Activated gamma-delta T cell (primary cell): ENCODE measurements at places on chromosomes 5 and 9.

- DNase-seq: no peak
These were observed 396.9 kb downstream of the ENC1 start for GRCh38 chr5:74243634-74244033.

- no peak for DNase-seq
These were observed 31.1 kb upstream of the PCA3 start for GRCh38 chr9:76733096-76733495.

- DNase-seq: no peak
These were observed 87.0 kb downstream of the ERBIN start for GRCh38 chr5:66013397-66013796.

- no peak for DNase-seq
These were observed 203.8 kb upstream of the PIK3R1 start for GRCh38 chr5:68011801-68012200.

DNA sequence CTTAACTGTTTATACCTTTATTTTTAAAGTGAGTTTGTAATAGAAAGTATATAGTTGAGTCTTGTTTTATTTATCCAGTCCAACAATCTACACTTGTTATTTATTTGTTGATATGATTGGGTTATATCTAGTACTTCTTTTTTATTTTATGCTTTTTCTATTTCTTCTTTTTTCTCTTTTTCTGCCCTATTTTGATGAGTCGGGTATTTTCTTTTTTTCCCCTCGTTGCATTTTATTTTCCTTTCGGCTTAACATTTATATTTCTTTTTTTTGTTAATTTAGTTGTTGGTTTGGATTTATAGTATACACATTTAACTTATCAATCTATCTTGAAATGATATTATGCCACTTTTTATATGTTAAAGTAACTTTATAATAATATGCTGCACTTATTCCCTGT, 111.7 kb upstream of the IZUMO3 start:
- no peak for DNase-seq

DNA sequence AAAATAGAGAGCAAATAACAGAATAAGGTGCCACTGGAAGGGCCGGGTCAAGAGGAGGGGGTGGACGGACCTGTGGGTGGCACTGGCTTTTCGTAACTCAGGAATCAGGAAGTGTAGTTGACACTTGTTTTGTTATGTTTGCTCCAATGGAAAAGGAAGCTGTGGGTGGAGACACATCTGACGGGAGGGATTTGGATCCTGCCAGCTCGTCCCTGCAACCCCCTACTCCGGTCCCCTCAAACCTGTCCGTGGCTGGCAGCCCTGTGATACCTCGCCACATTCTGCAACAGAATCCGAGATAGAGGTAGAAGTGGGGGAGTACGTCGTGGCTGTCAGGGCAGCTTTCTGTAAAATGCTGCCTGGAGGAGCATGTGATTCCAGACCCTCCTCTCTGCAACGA, 104.2 kb upstream of the IER5L start:
- DNase-seq: no peak

DNA sequence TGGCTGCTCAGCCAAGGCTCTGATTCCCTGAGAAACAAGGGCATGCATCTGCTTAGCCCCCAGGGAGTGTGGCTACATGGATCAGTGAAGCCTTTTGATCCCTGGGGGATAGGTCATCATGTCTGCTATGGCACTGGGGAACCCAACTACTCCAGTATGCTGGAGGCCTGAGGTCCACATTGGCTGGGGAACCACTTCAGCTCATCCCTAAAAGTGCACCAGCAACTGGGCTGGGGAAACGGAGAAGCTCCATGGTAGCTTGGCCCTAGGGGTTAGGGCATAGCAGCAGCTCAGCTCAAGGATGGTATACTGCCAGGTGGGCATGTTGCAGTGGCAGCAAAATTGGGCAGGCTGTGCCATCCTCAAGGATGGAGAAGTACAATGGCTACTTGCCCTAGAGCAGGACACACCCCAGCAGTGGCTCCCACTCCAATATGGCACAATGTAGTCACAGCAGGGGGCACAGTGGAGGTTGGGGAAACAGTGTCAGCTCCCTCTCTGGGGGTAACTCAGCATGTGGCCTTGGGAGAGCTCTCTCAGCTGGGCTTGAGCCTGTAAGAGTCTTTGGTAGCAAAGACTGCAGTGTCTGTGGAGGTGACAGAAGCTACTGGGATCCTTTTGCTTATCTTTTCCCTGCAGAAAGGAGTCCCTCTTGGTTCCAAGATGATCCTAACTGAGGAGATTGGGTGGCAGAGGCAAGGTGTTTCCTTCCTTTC, 111.5 kb upstream of the FSTL4 start:
- DNase-seq: no peak

DNA sequence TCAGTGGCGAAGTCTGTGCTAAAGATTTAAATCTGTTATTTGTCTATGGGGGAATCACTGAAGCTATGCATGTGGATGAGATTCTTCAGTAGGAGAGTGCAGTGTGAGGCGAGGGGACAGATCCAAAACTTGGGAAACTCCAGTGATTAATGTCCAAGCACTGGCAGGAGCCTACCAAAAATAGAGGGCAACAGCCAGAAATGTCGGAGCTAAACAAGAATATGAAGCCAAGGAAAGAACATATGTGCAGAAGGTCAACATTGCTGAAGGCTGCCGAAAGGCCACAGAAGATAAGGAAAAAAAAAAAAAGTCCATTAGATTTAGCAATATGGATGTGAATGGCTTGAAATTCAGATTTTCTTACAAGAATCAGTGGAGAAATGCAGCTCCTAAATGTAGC, 61.8 kb downstream of the C6 start:
- DNase-seq: no peak

GRCh38 chr5:61053937-61054336, 108.3 kb downstream of the SMIM15 start:
- no peak for DNase-seq

GRCh38 chr5:135155616-135156214, 121.7 kb upstream of the PITX1 start:
- no peak for DNase-seq

DNA sequence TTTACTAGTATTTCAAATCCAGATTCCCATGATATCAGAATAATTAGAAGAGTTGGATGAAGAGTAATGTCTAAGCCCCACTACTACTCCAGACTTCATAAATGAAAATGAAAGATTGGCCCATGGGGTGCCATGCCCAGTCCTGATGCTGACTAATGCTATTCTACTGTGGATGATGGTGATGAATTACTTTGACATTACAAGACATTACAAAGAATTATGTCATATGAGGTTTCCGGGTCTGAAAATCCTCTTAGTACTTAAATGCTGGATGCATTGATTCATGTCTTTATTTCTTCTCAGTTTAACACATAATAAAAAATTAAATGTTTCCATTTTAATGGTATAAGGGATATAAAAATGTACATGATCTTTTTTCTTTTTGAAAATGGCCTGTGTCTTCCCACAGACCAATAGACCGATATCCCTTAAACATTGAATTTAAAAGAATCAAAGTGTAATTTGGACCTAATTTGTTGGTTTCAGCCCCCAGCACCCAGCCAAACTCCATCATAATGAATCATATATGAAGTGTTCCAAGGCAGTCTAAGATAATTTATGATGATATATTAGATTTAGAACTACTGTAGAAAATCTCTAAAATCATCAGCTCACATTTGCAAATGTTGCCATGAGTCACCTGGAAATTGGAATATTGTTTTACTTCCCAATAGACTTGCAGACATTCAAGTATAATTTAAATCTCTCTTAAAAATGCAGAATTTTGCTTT, 223.6 kb upstream of the SGCD start:
- no peak for DNase-seq

GRCh38 chr5:137743031-137743640, 7.2 kb upstream of the KLHL3 start:
- no peak for DNase-seq

GRCh38 chr5:31783086-31783645, 144.2 kb downstream of the PDZD2 start:
- no peak for DNase-seq

GRCh38 chr9:98081477-98082219, 25.1 kb downstream of the NANS start:
- no peak for DNase-seq

DNA sequence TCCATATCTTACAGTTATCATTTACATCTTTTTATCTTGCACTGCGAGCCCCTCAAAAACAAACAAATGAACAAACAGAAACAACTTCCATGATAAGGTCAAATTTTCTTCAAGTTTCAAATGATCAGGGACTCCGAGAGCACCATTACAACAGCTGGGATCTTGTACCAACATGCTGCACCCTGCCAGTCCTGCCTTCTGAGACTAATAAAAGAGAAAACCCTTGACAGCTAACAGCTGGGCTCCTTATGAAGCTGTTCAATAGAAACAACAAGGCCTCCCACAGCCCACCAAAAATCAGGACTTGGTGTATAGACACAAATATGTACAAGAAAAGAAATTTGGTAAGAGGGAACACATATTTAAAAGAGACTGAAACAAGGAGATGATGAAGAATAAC, 985.3 kb upstream of the DMAC1 start:
- DNase-seq: no peak

DNA sequence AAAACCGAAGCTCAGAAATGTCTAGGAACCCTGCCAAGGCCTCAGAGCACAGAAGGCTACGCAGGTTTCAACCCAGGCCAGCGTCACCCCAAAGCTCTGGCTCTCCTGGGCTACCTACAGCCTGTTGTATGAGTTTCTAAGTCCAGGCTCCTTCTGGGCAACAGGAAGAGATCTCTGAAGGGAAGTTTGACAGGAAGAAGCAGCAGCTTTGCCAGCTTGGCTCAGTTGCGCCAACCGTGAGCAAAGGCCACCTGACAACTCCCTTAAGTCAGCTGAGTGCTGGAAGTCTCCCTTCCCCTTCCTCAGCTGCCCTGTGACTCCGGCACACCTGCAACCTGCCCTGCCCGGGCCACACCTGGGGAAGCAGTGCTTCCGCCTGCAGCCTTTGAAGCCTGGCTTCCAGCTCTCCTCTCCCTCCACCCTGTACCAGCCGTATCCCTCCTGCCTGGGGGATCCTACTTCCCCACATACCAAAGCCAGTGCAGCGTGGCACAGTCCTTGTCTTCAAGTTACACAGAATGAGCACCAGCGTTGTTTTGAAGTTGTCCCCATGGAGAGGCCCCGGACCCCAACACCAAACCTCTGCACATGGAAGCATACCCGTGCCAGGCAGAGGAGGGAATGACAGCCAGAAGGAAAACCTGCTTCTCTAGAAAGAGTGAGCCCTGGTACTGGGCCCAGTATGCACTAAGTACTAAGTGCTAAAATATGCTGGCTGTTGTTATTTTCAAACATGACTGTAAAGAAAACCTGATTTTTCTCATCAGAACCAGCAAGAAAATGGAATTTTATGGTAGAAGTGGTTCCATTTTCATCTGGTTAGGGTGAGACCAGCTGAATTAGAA, 36.5 kb downstream of the SHB start:
- DNase-seq: no peak

- no peak for DNase-seq
These were observed 440.4 kb downstream of the HINT1 start for GRCh38 chr5:130724658-130725057.

- DNase-seq: no peak
These were observed 1027.7 kb downstream of the NR2F1-AS1 start for GRCh38 chr5:92553326-92553725.

GRCh38 chr5:149526845-149527590, 24.2 kb downstream of the CSNK1A1 start:
- DNase-seq: no peak

- no peak for DNase-seq
These were observed 6.1 kb downstream of the VAV2 start for GRCh38 chr9:133986061-133986460.

GRCh38 chr5:90424245-90424644, 14.7 kb upstream of the CETN3 start:
- DNase-seq: no peak

- no peak for DNase-seq
These were observed 314.6 kb upstream of the KIF2A start for GRCh38 chr5:61991430-61991829.

- no peak for DNase-seq
These were observed 29.8 kb downstream of the PRUNE2 start for GRCh38 chr9:76876098-76876497.

DNA sequence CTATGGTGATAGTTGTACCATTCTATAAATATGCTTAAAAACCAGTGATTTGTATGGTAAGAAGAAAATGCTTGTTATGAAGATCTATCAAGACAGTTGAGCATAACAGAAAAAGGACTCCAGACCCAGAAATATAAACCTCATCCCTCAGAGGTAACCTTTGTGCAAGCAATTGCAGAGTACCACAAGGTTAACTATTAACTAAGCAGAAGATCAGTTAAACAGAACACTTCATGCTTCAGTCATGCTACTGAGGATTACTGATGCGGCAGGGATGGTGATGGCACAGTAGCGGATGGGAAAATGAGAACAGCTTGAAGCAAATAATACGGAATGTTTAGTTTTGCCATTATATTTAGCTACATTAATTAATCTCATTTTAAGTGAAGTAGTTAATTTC, 45.5 kb downstream of the IARS1 start:
- no peak for DNase-seq

GRCh38 chr9:5513966-5514616, 3.8 kb downstream of the PDCD1LG2 start:
- no peak for DNase-seq

DNA sequence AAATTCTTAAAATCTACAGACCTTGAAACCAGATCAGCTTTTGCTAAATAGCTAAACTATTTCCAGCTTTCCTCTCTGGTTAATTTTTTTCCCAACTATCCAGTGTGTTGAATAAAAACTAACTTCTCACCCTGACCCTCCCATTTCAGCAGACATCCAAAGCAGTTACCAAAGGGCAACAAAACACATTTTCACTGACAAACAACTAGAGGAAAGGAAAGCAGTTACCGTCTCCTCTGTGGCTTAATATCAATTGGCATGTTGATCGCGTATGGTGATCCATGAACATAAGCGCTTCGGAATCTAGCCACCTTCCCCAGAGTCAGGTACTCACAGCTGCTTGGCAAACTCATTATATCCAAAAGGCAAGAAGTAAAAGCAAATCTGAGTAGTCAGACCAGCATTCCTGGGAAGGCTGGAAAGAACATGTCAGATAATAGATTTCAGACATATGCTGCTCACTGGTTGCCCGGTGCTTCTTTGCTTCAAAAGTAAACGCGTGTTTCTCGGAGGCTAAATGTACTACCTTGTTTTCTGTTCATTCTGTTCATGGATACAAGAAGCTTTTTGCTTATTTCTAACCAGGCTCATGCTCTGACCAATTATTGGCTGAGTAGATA, 463.4 kb downstream of the PDE4D start:
- DNase-seq: no peak

DNA sequence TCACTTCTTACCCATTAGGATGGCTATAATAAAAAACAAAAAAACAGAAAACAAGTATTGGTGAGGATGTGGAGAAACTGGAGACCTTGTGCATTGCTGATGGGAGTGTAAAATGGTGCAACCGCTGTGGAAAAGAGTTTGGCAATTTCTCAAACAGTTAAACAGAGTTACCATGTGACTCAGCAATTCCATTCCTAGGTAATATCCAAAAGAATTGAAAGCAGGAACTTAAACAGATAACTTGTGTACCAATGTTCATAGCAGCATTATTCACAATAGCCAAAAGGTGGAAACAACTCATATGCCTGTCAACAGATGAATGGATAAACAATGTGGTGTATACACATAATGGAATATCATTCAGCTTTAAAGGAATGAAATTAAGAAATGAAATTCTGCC, 28.9 kb downstream of the DCP2 start:
- no peak for DNase-seq

- DNase-seq: no peak
These were observed 84.9 kb downstream of the ISL1 start for GRCh38 chr5:51468196-51468595.
